CD4-positive, CD25-positive, alpha-beta regulatory T cell (primary cell): ENCODE measurements at places on chromosomes 7 and 10. TPM values are rescaled to one million over a fixed set of nuclear protein-coding genes. Genes with fewer than 3 reads are reported as not detected.
A peak's percentile ranks its signal among the peaks of the same experiment; 100 is the strongest.

The AGAP6 gene
- total RNA-seq, result 18.9 TPM

The CYP2C19 gene
- not detected for total RNA-seq

- H3K27ac ChIP-seq, result no peak overlapping the region
- no peak overlapping the region for H3K4me3 ChIP-seq
- no peaks in the 10 kb centered on the region for H3K4me1 ChIP-seq
- H3K27me3 ChIP-seq, result no peaks in the 10 kb centered on the region
- no peak for DNase-seq
These were observed 66.3 kb upstream of the SLC25A13 start for GRCh38 chr7:96388166-96388565.

DNA sequence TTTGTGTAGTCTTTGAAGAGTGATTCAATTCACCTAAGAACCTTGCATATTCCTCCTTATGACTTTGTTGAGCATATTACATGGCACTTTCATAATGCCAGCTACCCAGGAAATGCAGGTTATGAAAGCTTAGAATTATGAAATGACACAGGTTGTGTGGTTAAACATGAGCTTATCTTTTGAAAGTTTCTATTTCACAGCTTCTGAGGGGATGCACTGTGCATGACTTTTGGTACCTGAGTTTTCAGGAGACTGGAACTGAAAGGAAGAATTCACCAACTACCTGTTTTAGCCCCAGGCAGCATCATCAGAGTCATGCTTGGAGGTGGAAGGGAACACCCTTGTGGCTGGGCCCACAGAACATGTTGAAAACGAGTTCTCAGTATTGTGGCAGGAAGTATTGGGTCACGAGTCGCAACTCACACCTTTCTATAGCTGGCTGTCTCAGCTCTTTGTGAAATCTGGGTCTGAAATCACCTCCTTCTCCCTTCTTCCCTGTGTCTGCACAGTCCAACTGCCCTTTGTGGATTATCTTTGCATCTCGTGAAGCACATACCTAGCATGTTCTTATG, 228.2 kb downstream of the PTEN start:
- no peaks in the 10 kb centered on the region for H3K27me3 ChIP-seq
- peaks cover 30% of the 10 kb centered on the region for H3K4me1 ChIP-seq
- DNase-seq, result peak; percentile 76
- H3K27ac ChIP-seq, result peak overlapping the region; percentile 60
- H3K36me3 ChIP-seq, result no peaks in the 10 kb centered on the region

DNA sequence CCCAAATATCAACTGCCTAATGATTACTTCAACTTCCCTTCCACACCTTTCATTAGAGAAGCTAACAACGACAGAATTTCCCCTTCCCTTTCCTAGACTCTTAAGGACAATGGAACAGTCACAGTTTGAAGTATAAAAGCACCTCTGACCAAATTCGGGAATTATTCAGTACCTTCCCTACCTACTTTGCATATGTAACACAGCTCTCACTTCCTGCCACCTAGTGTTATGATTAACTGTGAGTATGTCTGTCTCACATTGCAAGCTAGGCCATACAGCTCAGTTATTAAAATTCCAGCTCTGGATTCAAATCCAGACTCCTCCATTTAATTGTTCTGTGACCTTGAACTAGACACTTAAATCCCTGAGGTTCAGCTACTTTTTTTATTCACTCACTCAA, 44.8 kb upstream of the HPSE2 start:
- H3K27ac ChIP-seq, result no peak overlapping the region
- H3K4me1 ChIP-seq, result no peaks in the 10 kb centered on the region
- H3K4me3 ChIP-seq, result no peak overlapping the region
- H3K36me3 ChIP-seq, result no peaks in the 10 kb centered on the region

- H3K27ac ChIP-seq, result no peak overlapping the region
- no peaks in the 10 kb centered on the region for H3K4me1 ChIP-seq
- H3K27me3 ChIP-seq, result no peaks in the 10 kb centered on the region
- H3K36me3 ChIP-seq, result no peaks in the 10 kb centered on the region
These were observed 386.0 kb downstream of the KIF20B start for GRCh38 chr10:90087197-90088023.

GRCh38 chr7:47253650-47254080, 328.2 kb downstream of the TNS3 start:
- H3K27me3 ChIP-seq, result no peaks in the 10 kb centered on the region
- H3K4me3 ChIP-seq, result no peak overlapping the region
- peaks cover 10% of the 10 kb centered on the region for H3K4me1 ChIP-seq
- no peak overlapping the region for H3K27ac ChIP-seq
- DNase-seq, result no peak

DNA sequence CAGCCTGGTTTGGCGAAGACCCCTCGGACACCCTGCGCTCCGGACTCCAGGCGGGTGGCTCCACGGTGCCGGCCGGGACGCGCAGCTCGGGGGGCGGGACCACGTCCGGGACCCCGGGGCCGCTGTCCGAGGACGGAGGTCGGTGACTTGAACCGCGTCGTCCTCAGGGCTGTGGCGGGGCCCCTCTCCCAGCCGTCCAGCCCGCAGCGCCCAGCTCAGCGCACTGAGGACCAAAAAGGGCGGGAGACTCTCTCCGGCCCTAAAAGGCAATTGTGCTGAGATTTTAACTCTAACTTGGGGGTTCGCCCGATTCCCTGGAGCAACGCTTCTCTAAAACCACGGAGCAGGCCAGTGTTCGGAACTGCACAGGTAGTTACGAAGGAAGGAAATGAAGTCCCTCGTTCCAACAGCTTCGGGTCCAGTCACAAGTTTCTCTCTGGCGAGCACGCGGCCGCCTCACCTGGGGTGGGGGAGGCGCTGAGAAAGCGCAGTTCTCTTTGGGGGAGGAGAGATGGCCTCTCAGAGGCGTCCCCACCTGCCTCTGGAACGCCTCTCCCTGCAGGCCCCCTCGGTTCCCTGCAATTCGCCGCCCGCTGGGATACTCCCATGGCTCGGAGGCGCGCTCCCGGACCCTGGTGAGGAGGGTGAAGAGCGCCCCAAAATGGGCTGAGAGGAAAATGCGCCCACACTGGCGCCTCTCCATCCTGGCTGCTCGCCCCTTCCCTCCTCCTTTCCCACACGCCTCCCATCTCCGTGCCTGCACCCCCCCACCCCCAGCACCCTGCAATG, 352.7 kb downstream of the DNAJB6 start:
- H3K4me1 ChIP-seq, result peaks cover 42% of the 10 kb centered on the region
- H3K27ac ChIP-seq, result no peak overlapping the region
- DNase-seq, result no peak
- H3K36me3 ChIP-seq, result no peaks in the 10 kb centered on the region

- no peaks in the 10 kb centered on the region for H3K36me3 ChIP-seq
- peak overlapping the region; percentile 27 for H3K4me3 ChIP-seq
- DNase-seq, result peak; percentile 18
- H3K27ac ChIP-seq, result no peak overlapping the region
These were observed 38.5 kb upstream of the LRRC17 start for GRCh38 chr7:102874166-102874829.
